ENCODE measurements at places on chromosomes 4 and X.
A peak's percentile ranks its signal among the peaks of the same experiment; 100 is the strongest.

GRCh38 chr4:121339307-121339706 is 41.5 kb downstream of the QRFPR start:
- DNase-seq, result no peak

DNA sequence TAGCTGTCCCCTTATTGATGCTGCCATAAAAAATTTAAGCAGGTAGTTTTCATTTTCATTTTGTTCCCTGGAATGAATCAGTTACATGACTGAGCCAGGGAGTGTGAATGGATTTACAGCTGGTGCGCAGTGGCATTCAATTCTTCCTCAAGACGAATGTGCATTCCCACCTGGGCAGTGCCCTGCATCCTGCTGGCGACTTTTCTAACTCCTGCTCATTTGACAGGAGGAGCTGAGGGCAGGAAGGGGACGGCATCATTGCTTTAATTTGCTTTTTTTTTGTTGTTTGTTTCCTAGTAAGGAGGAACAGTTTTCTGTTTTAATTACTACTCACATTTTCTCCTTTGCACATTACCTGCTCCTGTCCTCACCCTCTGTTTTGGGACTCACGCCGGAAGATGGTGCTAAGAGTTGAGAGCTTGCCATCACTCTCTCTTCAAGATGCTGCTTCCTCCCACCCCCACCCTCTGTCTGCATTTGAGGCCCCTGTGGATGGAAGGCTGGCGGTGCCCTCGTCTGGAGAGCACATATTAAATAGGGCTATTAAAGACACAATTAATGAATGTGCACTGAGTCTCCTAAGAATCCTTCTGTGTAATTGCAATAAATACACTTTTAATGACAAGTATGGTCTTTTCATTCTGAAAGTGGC is 35.8 kb downstream of the PSAPL1 start:
- no peak for DNase-seq

DNA sequence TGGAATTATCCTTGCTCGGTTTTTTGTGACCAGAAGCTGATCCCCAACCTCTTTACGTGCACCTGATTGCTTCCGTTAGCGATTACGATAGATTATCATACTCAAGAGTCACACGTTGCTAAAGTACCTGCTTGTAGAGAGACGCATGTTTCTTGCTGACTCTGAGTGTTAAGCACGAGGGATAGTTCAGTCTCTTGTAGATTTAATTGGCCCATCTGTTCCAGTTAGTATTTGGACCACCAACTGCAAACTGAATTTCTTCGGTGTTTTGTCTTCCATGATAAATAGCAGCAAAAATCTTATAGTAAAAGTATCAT is 516 bp upstream of the COX18 start:
- no peak for DNase-seq

GRCh38 chr4:88900432-88900831 is 156.6 kb downstream of the FAM13A start:
- no peak for DNase-seq

- peak; percentile 58 for DNase-seq
Observed at GRCh38 chrX:2500803-2501558, at the start of the genes DHRSX and ZBED1. TSS of gene DHRSX (minus strand) at chrX:2500976. CDS start at chrX:2500925, 51 bp downstream. TSS of gene ZBED1 (minus strand) at chrX:2500976. CDS start at chrX:2490719, 10,257 bp downstream.

DNA sequence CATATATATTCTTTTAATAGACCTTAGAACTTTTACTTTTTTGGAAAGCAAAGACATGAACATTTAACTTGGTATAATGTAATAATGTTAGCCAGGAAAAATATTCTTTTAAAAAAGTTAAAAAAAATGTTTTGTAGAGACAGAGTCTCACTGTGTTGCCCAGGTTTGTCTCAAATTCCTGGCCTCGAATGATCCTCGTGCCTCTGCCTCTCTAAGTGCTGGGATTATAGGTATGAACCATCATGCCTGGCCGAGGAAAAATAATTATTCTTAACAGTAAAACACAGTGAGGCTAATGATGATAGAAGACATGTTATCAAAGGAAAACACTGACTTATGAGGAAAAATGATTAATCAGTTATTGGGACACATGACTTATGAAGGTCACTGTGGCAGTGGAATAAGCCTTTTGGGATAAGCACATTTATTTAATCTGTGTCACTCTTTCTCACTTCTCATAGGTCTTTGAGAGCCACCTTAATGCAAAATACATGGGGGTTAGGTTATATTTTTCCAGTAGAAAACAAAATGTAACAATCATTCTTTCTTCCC is 6.0 kb upstream of the BMP2K start:
- no peak for DNase-seq

All from activated naive CD4-positive, alpha-beta T cell treated with anti-CD3 and anti-CD28 coated beads, Interleukin-2, amount 50 U/mL, for 16 hours (primary cell).